ENCODE measurements at places on chromosomes 1 and 21.

GRCh38 chr1:234611225-234611846 lies 1.4 kb upstream of the IRF2BP2 start:
- ATAC-seq: peak; percentile 36

- ATAC-seq: no peak
Observed at GRCh38 chr1:42824481-42825035, 7.4 kb upstream of the SVBP start.

GRCh38 chr1:1537626-1538250 lies 2.7 kb downstream of the TMEM240 start:
- ATAC-seq: no peak

- no peak for ATAC-seq
Observed at GRCh38 chr1:214864896-214865688, 217.4 kb upstream of the KCNK2 start.

DNA sequence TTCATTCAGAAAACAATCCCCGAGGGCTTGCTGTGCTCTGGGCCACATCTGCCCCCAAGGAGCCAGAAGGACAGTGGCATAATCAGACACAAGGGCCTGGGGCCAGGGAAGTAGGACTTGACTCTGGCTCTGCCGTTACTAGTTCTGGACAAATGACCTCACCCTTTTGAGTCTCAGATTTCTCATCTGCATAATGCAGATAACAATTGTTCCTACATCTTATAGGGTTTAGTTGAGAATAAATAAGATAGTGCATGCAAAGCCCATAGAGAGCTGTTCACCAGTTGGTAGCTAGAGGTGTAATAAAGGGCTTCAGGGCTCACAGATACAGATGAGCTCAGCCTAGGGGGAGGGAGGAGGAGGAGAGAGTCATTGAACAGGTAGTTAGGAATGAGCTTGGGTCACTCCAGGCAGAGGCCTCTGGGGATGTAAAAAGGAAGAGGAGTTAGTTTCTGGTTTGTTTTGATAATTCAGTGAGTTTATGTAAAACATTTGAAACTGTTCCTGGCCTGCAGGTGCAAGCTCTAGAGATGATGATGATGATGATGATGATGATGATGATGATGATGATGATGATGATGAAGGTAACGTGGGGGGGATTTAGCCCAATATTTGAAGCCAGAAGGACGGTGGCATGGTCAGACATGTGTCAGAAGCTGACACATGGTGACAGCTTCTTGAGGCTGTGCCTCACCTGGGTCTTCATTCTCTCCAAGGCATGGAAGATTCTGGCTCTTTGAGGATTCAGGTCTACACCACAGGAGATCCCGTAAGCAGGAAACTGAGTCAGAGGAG lies 858 bp downstream of the LACTBL1 start:
- ATAC-seq: no peak

GRCh38 chr1:111690306-111690617 lies 48.9 kb downstream of the INKA2 start:
- peak; percentile 92 for ATAC-seq

DNA sequence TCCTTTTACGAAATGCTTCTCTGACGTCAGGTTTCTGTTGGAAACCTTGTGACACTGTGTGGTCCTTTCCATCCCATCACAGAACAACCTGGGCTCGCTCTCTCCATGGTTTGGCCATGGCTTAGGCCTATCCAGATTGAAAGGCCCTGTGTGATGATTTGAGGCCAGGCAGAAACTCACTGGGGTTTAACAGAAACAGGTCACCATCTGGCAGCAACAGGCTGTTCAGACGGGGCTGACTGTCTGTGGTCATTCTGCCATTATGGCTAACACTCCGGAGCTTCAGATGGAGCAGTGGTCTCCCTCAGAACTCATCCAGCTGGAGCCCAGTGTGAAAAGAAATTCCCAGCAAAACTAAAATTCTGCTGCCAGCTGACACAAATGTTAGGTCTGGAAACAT lies 9.3 kb downstream of the PLEKHM2 start:
- no peak for ATAC-seq

DNA sequence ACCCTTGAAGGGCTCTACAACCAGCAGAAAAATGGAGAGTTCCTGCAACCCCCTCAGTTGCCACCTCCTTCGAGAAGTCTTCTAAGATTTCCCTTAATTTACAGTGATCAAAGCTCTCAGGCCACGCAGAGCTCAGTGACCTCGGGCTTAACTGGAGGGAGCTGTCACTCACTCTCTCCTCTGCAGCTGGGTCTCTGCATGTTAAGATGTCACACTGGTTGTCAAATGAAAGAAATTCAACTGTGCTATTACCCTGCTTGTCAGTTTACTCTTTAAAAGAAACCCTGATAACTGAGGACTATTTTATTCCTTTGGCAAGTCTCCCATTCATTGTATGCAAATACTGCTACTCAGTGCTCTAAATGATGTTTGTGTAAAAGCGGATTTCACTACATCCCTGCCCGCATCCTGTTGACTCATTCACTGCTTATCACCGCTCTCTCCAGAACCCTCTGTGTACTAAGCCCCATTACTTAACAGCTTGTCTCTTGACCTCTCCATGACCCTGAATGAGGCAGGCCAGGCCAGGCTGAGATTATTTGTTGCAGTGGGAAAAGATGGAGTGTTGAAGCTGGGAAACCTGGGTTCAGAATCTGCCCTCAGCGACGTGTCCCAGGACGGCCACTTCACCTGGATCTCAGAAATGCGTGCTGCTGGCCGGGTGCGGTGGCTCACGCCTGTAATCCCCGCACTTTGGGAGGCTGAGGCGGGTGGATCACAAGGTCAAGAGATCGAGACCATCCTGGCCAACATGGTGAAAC lies 13.7 kb downstream of the DHRS3 start:
- ATAC-seq: peak; percentile 79

GRCh38 chr1:243748706-243749283 lies 101.2 kb downstream of the AKT3 start:
- ATAC-seq: peak; percentile 99

DNA sequence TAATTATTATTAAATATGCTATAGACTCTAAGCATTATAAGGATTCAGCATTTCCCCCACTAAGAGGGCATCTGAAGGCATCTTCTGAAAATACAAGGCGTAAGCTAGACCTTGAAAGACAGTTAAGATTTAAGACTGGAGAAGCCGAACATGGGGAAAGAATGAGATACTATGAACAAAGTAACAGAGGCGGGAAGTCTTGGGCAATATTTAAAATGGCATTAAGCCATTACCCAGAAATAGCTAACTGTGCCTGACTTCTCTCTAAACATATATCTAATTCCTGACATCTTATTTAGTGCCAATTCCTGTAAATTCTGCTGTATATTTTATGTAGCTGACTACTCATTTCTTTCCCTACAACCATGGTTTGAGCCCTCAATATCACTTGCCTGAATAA lies 20.9 kb downstream of the DPH5 start:
- no peak for ATAC-seq
